ENCODE measurements at places on chromosomes 7 and 10. TPM values are rescaled to one million over a fixed set of nuclear protein-coding genes. Genes with fewer than 3 reads are reported as not detected.

ENKUR gene
- not detected for total RNA-seq

CNTNAP2 gene
- total RNA-seq: 0.15 TPM

TET1 gene
- total RNA-seq: 2.8 TPM

CPA2 gene
- total RNA-seq: 0.75 TPM

POLR2J2 gene
- 3.8 TPM for total RNA-seq

OPALIN gene
- not detected for total RNA-seq

HMX3 gene
- 3.9 TPM for total RNA-seq

STEAP1 gene
- 3.8 TPM for total RNA-seq

COX15 gene
- total RNA-seq: 49.4 TPM
